ENCODE measurements at places on chromosomes 4 and X. TPM values are rescaled to one million over a fixed set of nuclear protein-coding genes. Genes with fewer than 3 reads are reported as not detected.

GRCh38 chr4:105619188-105619931 lies 66.9 kb downstream of the ARHGEF38 start:
- H3K4me3 ChIP-seq, result no peak overlapping the region
- H3K36me3 ChIP-seq, result no peaks in the 10 kb centered on the region
- no peaks in the 10 kb centered on the region for H3K4me1 ChIP-seq
- H3K27me3 ChIP-seq, result no peaks in the 10 kb centered on the region
- no peak overlapping the region for H3K27ac ChIP-seq

GRCh38 chr4:12399781-12400180 lies 971.1 kb upstream of the HS3ST1 start:
- H3K27me3 ChIP-seq, result no peaks in the 10 kb centered on the region
- DNase-seq, result no peak
- no peak overlapping the region for H3K27ac ChIP-seq
- H3K4me1 ChIP-seq, result no peaks in the 10 kb centered on the region
- H3K36me3 ChIP-seq, result no peaks in the 10 kb centered on the region

GRCh38 chr4:84529169-84529751 lies 30.2 kb upstream of the NKX6-1 start:
- DNase-seq, result no peak
- H3K27me3 ChIP-seq, result no peaks in the 10 kb centered on the region
- H3K36me3 ChIP-seq, result no peaks in the 10 kb centered on the region
- H3K27ac ChIP-seq, result no peak overlapping the region
- no peaks in the 10 kb centered on the region for H3K4me1 ChIP-seq

MAGEA8 gene
- not detected for total RNA-seq

- no peak for DNase-seq
- H3K4me3 ChIP-seq, result no peak overlapping the region
- no peaks in the 10 kb centered on the region for H3K36me3 ChIP-seq
- H3K27ac ChIP-seq, result no peak overlapping the region
- H3K27me3 ChIP-seq, result no peaks in the 10 kb centered on the region
These were observed 68.8 kb downstream of the RTL5 start for GRCh38 chrX:72062916-72063315.

FABP2 gene
- total RNA-seq, result 406 TPM

DNA sequence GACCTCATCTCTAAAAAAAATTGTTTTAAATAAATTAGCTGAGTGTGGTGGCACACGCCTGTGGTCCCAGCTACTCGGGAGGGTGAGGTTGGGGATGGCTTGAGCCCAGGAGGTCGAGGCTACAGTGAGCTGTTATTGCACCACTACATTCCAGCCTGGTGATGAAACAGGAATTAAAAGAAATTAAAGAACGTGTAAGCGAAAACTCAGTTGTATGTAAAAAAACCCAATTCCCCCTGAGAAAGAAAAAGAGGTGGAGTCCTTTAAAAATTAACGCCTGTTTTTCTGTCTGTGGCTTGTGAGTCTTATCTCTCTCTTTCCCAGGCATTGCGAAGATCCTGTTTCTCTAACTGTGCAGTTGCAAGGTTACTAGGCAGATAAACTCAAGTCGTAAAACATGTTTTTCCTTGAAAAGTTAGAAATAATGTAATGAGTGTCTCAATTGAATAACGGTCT lies 22.1 kb downstream of the EPGN start:
- H3K4me1 ChIP-seq, result no peaks in the 10 kb centered on the region
- no peak overlapping the region for H3K4me3 ChIP-seq
- H3K27ac ChIP-seq, result no peak overlapping the region
- no peaks in the 10 kb centered on the region for H3K27me3 ChIP-seq
- DNase-seq, result no peak
- no peaks in the 10 kb centered on the region for H3K36me3 ChIP-seq

GRCh38 chr4:17797808-17798207 lies 12.7 kb downstream of the DCAF16 start:
- no peaks in the 10 kb centered on the region for H3K4me1 ChIP-seq
- peaks cover 20% of the 10 kb centered on the region for H3K36me3 ChIP-seq
- no peaks in the 10 kb centered on the region for H3K27me3 ChIP-seq
- no peak overlapping the region for H3K27ac ChIP-seq
- H3K4me3 ChIP-seq, result no peak overlapping the region

DNA sequence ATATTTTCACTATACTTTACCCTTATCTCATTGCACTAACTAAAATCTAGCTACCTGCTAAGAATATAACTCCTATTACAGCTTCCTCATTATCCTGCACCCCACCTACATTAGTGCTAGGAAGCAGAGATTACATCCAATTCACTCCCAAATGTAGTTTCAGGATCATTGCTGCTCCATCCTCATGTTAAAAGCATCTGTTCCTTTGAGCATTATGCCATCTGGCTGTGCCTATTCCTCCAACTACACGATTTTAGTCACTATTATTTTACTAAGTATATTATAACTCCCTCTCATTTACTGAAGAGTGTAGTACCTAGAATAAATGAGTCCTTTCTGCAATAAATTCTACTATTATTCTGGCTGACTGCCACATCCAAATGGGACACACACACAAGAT lies 1586.9 kb downstream of the TECRL start:
- H3K4me3 ChIP-seq, result no peak overlapping the region
- H3K27ac ChIP-seq, result no peak overlapping the region
- H3K36me3 ChIP-seq, result no peaks in the 10 kb centered on the region
- H3K4me1 ChIP-seq, result no peaks in the 10 kb centered on the region
- no peak for DNase-seq

INTS6L gene
- 11.2 TPM for total RNA-seq

ARHGEF38 gene
- 31.8 TPM for total RNA-seq

DNA sequence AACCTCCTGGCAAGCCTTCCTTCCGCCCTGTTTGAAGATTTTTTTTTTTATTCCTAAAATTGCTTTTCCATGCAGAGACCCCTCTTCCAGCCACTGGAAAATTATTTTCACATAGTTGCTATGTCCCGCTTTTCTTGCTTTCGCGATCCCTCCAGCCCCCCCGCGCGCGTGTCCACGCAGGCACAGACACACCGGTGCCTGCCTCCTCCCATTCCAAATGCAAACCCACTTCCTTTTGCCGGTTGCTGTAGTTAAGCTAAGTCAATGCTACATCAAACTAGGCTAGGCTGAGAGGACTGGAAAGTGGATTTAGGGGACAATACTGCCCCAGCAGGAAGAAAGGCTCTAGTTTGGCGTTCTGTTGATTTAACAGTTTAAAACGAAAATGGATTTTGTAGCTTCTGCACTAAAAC lies 111.0 kb downstream of the DHX15 start:
- H3K4me3 ChIP-seq, result peak overlapping the region; percentile 27
- no peak for DNase-seq
- H3K4me1 ChIP-seq, result no peaks in the 10 kb centered on the region
- H3K27ac ChIP-seq, result no peak overlapping the region
- H3K27me3 ChIP-seq, result peaks cover 5% of the 10 kb centered on the region

GRCh38 chr4:25129917-25130316 lies 30.3 kb downstream of the SEPSECS start:
- no peaks in the 10 kb centered on the region for H3K27me3 ChIP-seq
- H3K27ac ChIP-seq, result no peak overlapping the region
- H3K4me1 ChIP-seq, result no peaks in the 10 kb centered on the region
- H3K4me3 ChIP-seq, result no peak overlapping the region
- no peak for DNase-seq

GRCh38 chrX:153401133-153401764 lies at the start of gene PNMA6E:
TSS of gene PNMA6E (minus strand) at chrX:153401350. CDS start at chrX:153398849, 2,501 bp downstream.
- no peak for DNase-seq
- H3K4me1 ChIP-seq, result no peaks in the 10 kb centered on the region
- no peak within 1 kb of the TSS for H3K4me3 ChIP-seq
- H3K36me3 ChIP-seq, result no peaks in the 10 kb centered on the region
- no peak within 1 kb of the TSS for H3K27ac ChIP-seq

GRCh38 chr4:797066-797465 lies 28.9 kb downstream of the CPLX1 start:
- H3K36me3 ChIP-seq, result no peaks in the 10 kb centered on the region
- H3K4me3 ChIP-seq, result no peak overlapping the region
- H3K27ac ChIP-seq, result no peak overlapping the region
- H3K27me3 ChIP-seq, result peaks cover 25% of the 10 kb centered on the region
- DNase-seq, result no peak

DNA sequence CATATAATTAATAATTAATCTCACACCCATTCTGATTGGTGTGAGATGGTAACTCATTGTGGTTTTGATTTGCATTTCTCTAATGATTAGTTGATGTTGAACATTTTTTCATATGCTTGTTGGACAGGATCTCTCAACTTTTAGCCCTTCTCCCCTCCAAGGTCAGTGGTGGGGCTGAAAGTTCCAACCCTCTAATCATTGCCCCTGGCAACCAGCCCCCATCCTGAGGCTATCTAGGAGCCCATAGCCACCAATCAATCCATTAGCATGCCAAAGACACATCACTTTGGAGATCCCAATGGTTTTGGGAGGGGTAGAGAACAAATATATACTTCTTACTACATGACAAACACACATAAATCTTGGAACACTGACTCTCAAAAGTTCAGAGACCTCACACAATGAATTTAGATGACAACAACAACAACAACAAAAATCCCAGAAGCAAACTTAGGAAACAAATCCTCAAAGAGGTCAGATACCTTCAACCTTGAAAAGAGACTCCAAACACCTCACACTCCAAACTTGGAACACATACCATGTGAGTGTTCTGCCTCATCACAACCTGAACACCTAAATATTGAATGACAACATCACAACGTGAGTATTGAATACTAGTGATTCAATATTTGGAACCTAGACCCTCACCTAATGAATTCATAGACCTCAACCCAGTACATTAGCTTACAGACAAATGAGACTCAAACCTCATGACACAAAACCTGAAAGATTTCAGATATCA lies 19.0 kb upstream of the PAGE4 start:
- H3K4me3 ChIP-seq, result no peak overlapping the region
- no peak for DNase-seq
- no peaks in the 10 kb centered on the region for H3K4me1 ChIP-seq
- H3K36me3 ChIP-seq, result no peaks in the 10 kb centered on the region
- H3K27me3 ChIP-seq, result no peaks in the 10 kb centered on the region

GRCh38 chrX:147602176-147602696 lies 309.5 kb upstream of the FMR1 start:
- H3K36me3 ChIP-seq, result no peaks in the 10 kb centered on the region

- no peaks in the 10 kb centered on the region for H3K4me1 ChIP-seq
- H3K4me3 ChIP-seq, result no peak overlapping the region
- H3K36me3 ChIP-seq, result no peaks in the 10 kb centered on the region
- no peak overlapping the region for H3K27ac ChIP-seq
- H3K27me3 ChIP-seq, result no peaks in the 10 kb centered on the region
These were observed 12.3 kb downstream of the USP11 start for GRCh38 chrX:47245156-47245555.

SRPX2 gene
- total RNA-seq, result 8.1 TPM

- H3K27ac ChIP-seq, result no peak overlapping the region
- H3K27me3 ChIP-seq, result no peaks in the 10 kb centered on the region
- no peak for DNase-seq
- no peaks in the 10 kb centered on the region for H3K4me1 ChIP-seq
- H3K36me3 ChIP-seq, result no peaks in the 10 kb centered on the region
- no peak overlapping the region for H3K4me3 ChIP-seq
These were observed 132.5 kb upstream of the ZCCHC13 start for GRCh38 chrX:74171465-74171864.

- no peaks in the 10 kb centered on the region for H3K27me3 ChIP-seq
- H3K27ac ChIP-seq, result no peak overlapping the region
- no peak overlapping the region for H3K4me3 ChIP-seq
- no peaks in the 10 kb centered on the region for H3K4me1 ChIP-seq
- H3K36me3 ChIP-seq, result no peaks in the 10 kb centered on the region
These were observed 91.5 kb upstream of the SCOC start for GRCh38 chr4:140281828-140282552.

DNA sequence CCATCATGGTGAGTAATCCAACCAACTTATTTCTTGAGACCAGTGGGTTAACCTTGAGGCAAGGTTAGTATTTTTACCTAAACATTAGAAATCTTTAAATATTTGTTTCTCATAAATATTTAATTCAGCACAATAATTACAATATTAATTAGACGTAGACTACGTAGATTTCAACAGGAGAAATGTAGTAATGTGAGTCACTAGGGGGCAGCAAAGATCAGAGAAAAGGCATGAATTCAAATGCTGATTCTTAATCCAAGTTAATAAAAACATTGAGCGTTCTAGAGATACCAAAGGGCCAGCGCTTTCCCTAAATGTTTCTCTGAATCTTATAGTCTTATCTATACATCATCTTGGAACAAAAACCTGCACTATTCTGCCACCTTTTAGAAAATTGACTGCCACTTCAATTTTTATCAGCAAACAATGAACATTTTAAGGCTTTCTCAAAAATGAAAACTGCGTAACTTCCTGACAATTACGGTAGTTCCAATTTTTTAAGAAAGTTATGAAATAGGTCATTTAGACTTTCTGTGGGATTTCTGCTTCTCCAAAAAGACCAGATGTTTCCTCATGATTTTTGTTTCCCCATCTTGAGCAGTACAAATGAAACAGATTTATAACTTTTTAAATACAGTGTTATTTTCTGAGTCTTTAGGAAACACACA lies 180.7 kb downstream of the GASK1B start:
- H3K27me3 ChIP-seq, result no peaks in the 10 kb centered on the region
- peak overlapping the region; percentile 50 for H3K27ac ChIP-seq
- no peak for DNase-seq
- H3K4me1 ChIP-seq, result no peaks in the 10 kb centered on the region
- no peaks in the 10 kb centered on the region for H3K36me3 ChIP-seq

ENAM gene
- total RNA-seq, result not detected

GRCh38 chr4:87144356-87144755 lies 76.1 kb downstream of the KLHL8 start:
- no peaks in the 10 kb centered on the region for H3K36me3 ChIP-seq
- H3K4me3 ChIP-seq, result no peak overlapping the region
- no peaks in the 10 kb centered on the region for H3K27me3 ChIP-seq
- no peaks in the 10 kb centered on the region for H3K4me1 ChIP-seq
- H3K27ac ChIP-seq, result peak overlapping the region; percentile 1
- no peak for DNase-seq

GRCh38 chr4:144399927-144400326 lies 246.0 kb upstream of the HHIP start:
- no peaks in the 10 kb centered on the region for H3K27me3 ChIP-seq
- no peak overlapping the region for H3K27ac ChIP-seq
- DNase-seq, result no peak
- no peaks in the 10 kb centered on the region for H3K4me1 ChIP-seq

DNA sequence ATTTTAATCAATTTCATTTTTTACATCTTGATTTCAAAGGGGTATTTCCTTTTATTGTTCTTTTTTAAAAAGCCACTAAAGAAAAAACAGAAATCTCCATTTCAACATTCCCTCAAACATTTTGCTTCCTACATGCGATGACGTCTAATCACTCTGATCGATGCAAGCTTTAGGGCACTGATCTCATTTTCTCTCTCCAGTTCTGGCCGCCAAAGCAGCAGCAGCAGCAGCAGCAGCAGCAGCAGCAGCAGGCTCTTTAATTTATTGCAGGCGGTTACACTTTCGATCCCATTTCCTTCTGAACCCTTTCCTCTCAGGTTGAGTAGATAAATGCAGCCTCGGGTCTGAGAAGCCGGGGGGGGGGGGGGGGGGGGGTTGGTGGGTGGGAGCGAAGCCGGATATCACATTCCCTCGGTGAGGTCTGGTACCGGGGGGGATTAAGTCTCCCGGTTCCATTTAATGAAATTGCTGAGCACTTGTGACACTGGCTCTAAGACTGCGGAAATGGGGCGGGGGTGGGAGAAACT lies 3.4 kb upstream of the PCDH7 start:
- no peak for DNase-seq
- H3K27ac ChIP-seq, result peak overlapping the region; percentile 42
- H3K4me3 ChIP-seq, result peak overlapping the region; percentile 16
- peaks cover 46% of the 10 kb centered on the region for H3K4me1 ChIP-seq
- no peaks in the 10 kb centered on the region for H3K27me3 ChIP-seq
